ENCODE measurements at places on chromosomes 13 and 19. TPM values are rescaled to one million over a fixed set of nuclear protein-coding genes. Genes with fewer than 3 reads are reported as not detected.

ZNF497 gene
- total RNA-seq, result 2.7 TPM

SOX1 gene
- total RNA-seq, result not detected

DKKL1 gene
- total RNA-seq, result 4.4 TPM

SLC25A42 gene
- total RNA-seq, result 10.6 TPM

TPGS1 gene
- total RNA-seq, result 24.3 TPM

CNN1 gene
- total RNA-seq, result 9.9 TPM
